ENCODE measurements at places on chromosomes 4 and X.

GRCh38 chr4:88211473-88212252 is 53.2 kb upstream of the ABCG2 start:
- DNase-seq: peak; percentile 28

DNA sequence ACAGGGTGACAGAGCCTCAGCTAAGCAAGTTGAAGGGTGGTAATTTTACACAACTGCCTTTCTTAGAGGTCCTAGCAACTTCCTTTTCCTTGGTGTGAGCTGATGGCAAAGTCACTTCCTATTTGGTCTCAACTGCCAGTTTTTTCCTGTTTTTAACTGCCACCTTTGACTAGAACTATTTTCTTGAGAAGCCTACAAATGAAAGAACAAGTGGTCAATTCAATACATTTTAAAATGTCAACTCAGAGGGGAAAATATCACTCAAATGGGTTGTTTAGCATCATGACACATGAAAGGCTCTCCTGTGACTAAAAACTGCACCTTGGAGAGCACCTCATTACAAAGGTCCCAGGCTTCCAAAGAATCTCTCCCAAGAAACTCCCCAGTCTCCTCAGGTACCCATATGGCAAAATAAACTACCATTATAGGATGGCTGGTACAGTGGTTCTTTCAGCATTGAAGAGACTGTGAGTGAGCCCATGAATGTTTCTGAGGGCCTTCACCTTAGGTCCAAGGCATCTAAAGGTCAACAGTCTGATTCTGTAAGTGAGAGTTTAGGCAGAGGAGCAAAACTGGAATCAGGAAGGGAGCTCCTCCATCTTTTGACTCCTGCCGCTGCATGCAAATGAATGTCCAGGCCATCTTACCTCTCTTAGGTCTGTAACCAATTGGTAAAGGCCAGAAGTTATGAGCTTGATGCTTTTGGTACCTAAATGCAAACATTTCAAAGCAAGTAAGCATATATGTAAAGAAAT is 5.5 kb upstream of the STK26 start:
- no peak for DNase-seq

- DNase-seq: no peak
Measured at GRCh38 chr4:27666943-27667342, 806.3 kb downstream of the STIM2 start.

DNA sequence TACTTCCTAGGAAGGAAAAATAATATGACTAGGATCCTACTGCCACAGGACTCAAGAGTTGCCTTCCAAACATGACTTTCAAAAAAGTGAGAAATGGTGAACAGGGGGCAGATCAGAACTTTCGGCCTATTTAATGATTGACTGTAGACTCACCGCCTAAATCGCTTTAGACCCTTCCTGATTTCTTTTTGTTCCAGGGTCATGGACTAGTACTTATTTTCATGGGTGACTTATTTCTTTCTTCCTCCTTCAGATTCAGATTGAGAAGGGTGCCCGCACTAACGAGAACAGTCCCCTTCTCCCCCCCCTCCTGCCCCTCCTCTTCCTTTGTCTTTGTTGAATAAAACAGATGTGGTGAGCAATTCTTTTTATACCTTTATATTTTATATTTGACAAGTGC is 48.0 kb upstream of the KLHL8 start:
- DNase-seq: no peak

DNA sequence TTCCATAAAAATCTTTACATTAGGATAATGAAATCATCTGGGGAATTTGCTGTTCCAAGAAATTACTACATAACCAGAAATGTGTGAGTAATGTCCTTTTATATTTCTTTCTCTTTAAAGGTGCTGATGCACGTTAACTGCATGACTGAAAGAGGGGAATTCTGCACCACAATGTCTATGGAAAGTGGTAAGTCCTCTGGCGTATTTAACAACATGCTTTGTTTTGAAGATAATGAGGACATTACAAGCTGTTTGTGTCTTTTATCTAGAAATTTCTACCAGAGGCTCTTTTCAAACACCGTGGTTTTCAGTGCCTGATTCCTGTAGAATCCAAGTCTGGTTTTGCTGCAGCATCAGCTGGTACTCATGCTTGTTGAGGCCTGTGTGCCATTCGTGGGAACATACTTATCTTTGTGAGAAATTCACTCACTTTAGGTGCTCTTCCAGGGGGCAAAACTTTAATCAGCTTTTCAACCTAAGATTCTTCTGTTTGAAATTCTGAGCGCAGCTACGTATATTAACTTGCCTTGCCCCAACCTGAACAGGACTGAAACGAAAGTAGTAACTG is 257.2 kb downstream of the PDHA2 start:
- no peak for DNase-seq

- no peak for DNase-seq
Measured at GRCh38 chr4:80731436-80731835, 299.1 kb upstream of the BMP3 start.

GRCh38 chrX:101605728-101606127 is 12.1 kb downstream of the ARMCX6 start:
- DNase-seq: no peak

- no peak for DNase-seq
Measured at GRCh38 chrX:37047776-37048175, 39.6 kb downstream of the FAM47C start.

DNA sequence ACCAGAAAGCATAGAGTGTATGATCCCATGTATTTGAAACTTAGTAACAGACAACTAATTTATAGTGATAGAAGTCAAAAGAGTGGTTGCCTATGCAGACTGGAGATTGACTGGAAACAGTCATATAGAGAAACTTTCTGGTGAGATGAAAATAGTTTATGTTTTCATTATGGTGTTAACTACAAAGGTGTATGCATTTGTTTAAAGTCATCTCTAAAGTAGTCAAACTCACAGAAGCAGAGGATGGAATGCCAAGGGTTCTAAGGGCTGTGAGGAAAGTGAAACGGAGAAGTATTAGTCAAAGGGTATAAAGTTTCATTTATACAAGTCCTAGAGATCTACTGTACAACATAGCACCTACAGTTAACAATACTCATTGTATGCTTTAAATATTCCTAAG is 45.8 kb downstream of the ENOX2 start:
- no peak for DNase-seq

GRCh38 chr4:82256718-82257117 is 117.1 kb downstream of the HNRNPD start:
- DNase-seq: no peak

- no peak for DNase-seq
Measured at GRCh38 chrX:116232833-116233232, 62.3 kb downstream of the AGTR2 start.
